ENCODE measurements at places on chromosomes 6 and 20.

DNA sequence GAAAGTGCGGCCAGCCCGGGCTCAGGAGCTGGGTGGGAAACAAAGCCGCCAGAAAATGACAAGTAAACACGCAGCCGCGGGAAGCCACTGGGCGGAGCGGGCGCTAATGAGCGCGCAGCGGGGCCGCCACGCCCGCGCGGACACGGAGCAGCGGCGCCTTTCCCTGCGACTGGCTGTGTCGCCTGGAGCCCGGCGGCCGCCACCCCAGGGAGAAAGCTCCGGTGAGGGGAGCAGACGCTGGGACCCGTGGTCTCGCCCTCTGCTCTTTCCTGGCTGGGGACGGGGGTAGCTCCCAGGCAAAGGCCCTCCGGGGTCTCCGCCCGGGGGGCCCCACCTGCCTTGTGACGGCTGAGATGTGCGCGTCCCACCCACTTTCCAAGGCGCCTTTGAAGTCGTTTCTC is 54.9 kb downstream of the PRR18 start:
- H3K4me1 ChIP-seq, result peaks cover 1% of the 10 kb centered on the region
- no peaks in the 10 kb centered on the region for H3K36me3 ChIP-seq
- DNase-seq, result no peak
- H3K27ac ChIP-seq, result no peak overlapping the region

DNA sequence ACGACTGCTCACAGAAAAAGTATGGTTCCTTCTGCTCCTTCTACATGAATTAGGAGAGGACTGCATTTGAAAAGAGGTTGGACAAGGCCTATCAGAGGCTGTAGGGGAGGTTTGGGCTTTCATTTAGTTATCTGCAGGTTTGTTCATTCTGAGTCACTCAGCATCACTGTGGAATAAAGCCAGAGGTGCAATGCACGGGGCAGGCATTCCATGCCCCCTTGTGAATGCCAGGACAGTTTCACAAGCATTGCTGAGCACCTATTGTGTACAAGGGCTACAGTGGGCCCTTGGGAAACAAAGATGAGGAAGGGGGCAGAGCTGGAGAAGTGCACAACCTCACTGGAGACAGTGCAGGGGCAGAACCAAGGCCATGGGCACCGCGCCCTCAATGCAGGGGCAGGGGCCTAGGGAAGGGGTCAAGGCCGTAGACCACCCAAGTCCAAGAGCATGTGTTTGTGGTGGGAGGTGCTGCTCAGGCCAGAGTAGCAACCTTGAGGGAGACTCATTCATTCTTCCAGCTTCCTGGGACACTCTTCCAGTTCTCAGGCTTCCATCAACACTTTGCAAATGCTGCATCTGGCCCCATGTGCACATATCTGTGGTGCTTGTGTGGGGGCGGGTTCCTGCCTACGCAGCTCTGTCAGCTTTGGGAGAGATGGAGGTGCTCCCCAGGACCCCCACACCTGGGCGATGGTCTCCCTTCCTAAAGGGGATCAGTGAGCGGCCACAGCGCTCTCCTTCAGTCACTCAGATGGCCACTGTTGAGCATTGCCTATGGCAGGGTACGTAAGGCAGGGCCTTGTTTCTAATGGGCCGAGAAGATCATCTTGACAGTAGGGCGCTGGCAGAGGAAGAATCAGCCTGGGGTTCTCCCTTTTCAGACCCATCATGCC is 204.5 kb downstream of the SYNDIG1 start:
- no peaks in the 10 kb centered on the region for H3K27me3 ChIP-seq
- no peak overlapping the region for H3K27ac ChIP-seq
- H3K4me3 ChIP-seq, result no peak overlapping the region
- DNase-seq, result no peak
- no peaks in the 10 kb centered on the region for H3K4me1 ChIP-seq
- no peaks in the 10 kb centered on the region for H3K36me3 ChIP-seq

- H3K36me3 ChIP-seq, result no peaks in the 10 kb centered on the region
- no peaks in the 10 kb centered on the region for H3K27me3 ChIP-seq
- H3K4me1 ChIP-seq, result no peaks in the 10 kb centered on the region
- no peak overlapping the region for H3K27ac ChIP-seq
- no peak overlapping the region for H3K4me3 ChIP-seq
Measured at GRCh38 chr20:51312480-51312783, 230.1 kb downstream of the NFATC2 start.

DNA sequence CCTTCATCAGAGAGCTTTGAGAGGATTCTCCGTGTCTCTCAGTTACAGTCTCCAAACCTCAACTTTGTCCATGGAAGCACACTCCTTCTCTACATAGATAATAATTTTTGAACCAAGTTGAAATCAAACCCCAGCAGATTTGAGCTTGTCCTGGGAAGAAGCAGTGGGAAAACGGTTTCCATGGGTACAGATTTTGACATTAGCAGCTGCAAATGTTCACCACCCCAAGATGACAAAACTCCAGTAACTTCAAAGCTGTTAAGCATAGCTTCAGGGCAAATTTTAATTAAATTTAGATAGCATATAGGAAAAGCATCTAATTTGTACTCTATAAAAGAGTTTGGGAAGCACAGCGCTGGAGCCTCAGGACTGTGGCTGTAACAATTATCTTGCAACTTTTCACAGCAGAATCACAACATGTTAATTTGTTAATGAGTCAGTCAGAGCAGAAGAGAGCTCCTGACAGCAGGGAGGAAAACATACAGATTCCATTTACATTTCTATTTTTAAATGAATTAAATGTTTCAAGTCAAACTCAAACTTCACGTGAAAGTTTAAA is 240.7 kb downstream of the BMP7 start:
- no peak overlapping the region for H3K4me3 ChIP-seq
- no peak overlapping the region for H3K27ac ChIP-seq
- no peaks in the 10 kb centered on the region for H3K36me3 ChIP-seq
- no peak for DNase-seq

GRCh38 chr6:72864799-72865198 is 242.9 kb downstream of the KCNQ5 start:
- no peak overlapping the region for H3K4me3 ChIP-seq
- H3K27me3 ChIP-seq, result no peaks in the 10 kb centered on the region
- no peaks in the 10 kb centered on the region for H3K36me3 ChIP-seq

GRCh38 chr6:31907158-31907813 is 5.4 kb upstream of the ZBTB12 start:
- H3K36me3 ChIP-seq, result no peaks in the 10 kb centered on the region
- no peak for DNase-seq
- no peak overlapping the region for H3K4me3 ChIP-seq

DNA sequence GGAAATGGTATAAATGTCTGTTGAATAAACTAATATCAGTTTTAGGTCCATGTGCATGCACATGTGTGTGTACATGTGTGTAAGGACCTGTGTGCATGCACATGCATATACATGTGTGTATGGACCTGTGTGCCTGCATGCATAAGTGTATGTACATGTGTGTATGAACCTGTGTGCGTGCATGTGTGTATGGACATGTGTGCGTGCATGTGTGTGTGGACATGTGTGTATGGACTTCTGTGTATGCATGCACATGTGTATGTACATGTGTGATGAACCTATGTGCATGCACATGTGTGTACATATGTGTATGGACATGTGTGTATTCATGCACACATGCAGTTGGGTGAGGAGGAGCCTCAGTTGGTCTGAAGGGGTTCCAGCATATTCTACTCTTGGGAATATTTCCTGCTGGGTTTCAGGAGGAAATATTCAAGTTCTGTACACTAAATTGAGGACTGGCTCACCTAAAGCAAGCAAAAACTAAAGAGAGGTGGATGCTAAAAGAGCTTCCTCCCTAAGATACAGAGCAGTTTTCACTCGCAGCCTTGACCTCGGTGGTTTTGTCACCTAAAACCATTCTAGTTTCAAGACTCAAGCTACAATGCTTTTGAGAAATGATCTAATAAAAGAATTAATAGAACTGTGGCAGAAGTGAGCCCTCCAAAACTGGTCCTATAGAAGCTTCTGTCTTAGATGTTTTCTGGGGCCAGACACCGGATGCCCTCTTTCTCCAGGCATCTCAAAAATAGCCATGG is 742.8 kb downstream of the MAFB start:
- H3K27me3 ChIP-seq, result no peaks in the 10 kb centered on the region
- H3K4me3 ChIP-seq, result no peak overlapping the region
- no peak overlapping the region for H3K27ac ChIP-seq
- H3K36me3 ChIP-seq, result no peaks in the 10 kb centered on the region

DNA sequence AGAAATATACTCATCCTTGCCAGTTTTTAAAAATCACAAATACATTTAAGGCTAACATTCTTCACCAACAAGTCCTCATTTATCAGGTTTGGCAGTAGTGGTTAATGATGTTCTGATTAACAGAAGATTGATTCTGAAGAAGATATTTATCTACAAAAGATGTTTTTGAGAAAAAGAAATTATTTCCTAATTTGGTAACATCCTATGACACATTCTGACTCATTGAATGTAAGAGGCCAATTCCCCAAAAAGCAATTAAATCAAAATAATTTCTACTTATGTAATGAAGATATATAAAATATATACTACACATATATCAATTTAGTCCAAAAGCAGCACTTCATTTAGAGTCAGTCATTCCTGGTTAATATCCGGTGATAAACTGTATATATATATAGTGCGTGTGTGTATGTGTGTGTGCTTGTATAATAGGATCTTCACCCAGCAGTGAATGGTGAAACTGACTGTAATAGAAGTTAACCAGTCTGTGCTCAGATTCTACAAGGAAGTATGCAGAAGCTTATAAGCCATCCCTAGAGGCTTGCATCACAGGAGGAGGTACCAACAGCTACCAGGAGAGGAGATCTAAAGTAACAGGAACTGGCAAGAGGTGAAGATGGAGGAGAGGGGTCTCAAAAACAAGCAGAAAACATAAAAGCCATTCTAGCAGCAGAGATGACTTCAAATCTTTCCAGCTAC is 82.9 kb upstream of the MARCKS start:
- H3K27me3 ChIP-seq, result no peaks in the 10 kb centered on the region
- H3K27ac ChIP-seq, result no peak overlapping the region

DNA sequence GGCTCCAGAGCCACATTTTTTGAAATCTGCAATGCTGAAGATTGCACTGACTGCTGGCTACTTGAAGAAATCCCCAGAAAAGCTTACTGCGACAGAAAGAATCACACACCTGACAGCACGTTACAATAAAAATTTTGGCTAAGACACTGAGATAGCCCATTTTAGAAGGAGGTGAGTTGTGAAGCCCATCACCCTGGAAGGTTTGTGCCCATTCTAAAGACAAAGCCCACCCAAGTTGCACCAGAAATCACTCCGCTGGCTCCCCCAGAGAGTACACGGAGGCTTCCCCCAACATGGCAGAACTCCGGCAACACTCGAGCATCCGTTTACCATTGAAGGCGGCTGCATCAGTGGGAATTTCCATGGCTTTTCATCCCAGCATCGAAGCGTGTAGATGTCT is 29.4 kb downstream of the LPA start:
- H3K27me3 ChIP-seq, result no peaks in the 10 kb centered on the region
- H3K4me3 ChIP-seq, result no peak overlapping the region
- no peaks in the 10 kb centered on the region for H3K4me1 ChIP-seq
- no peaks in the 10 kb centered on the region for H3K36me3 ChIP-seq
- DNase-seq, result no peak

DNA sequence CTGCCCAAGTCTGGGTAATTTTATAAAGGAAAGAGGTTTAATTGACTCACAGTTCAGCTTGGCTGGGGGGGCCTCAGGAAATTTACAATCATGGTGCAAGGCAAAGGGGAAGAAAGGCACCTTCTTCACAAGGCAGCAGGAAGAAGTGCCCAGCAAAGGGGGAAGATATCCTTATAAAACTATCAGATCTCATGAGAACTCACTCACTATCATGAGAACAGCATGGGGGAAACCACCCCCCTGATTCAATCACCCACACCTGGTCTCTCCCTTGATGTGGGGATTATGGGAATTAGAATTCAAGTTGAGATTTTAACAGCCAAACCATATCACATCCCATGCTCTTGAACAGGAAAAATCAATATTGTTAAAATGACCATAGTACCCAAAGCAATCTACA is 215.2 kb upstream of the TAB2 start:
- H3K27ac ChIP-seq, result no peak overlapping the region
- H3K36me3 ChIP-seq, result no peaks in the 10 kb centered on the region
- no peak overlapping the region for H3K4me3 ChIP-seq
- DNase-seq, result no peak
- no peaks in the 10 kb centered on the region for H3K27me3 ChIP-seq

- no peaks in the 10 kb centered on the region for H3K36me3 ChIP-seq
- H3K27me3 ChIP-seq, result no peaks in the 10 kb centered on the region
- no peak overlapping the region for H3K27ac ChIP-seq
Measured at GRCh38 chr6:123430970-123431369, 205.8 kb downstream of the TRDN start.

DNA sequence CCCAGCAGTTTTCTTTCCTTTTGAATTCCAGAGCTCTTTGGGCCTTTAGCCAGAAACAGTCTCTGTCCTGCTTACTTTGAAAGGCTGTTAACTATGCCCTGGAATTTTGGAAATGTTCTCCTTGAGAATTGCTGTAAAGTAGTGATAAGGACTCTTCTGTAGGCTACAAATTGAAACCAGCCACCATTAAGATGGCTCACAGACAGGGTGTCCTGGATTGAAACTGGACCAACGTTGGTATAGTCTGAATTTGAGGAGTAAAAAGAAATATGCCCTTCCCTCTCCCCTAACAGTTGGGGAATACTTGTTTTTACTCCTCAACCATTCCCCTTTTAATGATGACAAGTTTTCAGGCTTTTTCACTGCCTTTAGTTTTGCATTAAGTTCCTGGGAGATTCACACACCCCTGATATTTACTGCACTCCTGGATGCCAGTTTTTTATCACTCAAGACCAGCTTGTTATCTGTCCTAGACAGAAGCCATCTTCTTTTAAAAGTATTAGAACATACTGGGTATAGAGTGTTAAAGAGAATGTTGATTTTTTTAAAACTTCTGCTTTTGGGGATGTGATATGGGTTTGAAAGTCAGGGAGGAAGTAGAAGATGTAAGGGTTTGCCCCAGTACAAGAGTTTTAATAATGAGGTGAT is 21.9 kb downstream of the TOP1 start:
- H3K27me3 ChIP-seq, result no peaks in the 10 kb centered on the region
- H3K36me3 ChIP-seq, result no peaks in the 10 kb centered on the region
- no peak overlapping the region for H3K4me3 ChIP-seq

GRCh38 chr20:15287329-15287728 is 949.9 kb upstream of the FLRT3 start:
- no peak for DNase-seq
- H3K27me3 ChIP-seq, result no peaks in the 10 kb centered on the region
- no peak overlapping the region for H3K4me3 ChIP-seq

DNA sequence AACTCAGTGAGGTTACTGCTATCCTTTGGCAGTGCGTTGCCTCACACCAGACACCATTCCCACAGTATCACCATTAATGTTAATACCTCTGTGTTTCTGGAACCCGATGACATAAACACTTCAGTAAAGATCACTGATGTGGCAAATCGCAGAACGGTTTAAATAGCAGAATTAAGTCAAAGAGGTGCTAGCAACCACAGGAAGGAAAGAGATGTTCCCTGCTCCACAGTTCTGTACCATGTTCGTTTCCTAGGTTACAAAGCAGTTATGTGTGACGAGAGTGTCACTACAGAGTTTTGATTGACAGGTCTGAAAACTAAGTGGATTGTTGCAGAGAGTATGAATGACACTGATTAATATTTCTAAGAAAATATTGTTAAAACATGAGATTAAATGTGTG is 272.3 kb downstream of the KHDRBS2 start:
- H3K27ac ChIP-seq, result no peak overlapping the region
- no peaks in the 10 kb centered on the region for H3K4me1 ChIP-seq
- no peak overlapping the region for H3K4me3 ChIP-seq
- H3K36me3 ChIP-seq, result no peaks in the 10 kb centered on the region
- DNase-seq, result no peak

GRCh38 chr20:46253391-46253790 is 54.9 kb downstream of the CDH22 start:
- no peaks in the 10 kb centered on the region for H3K36me3 ChIP-seq
- H3K27ac ChIP-seq, result no peak overlapping the region
- no peak overlapping the region for H3K4me3 ChIP-seq
- H3K27me3 ChIP-seq, result peaks cover 81% of the 10 kb centered on the region
- no peaks in the 10 kb centered on the region for H3K4me1 ChIP-seq
